ENCODE measurements at places on chromosomes 7 and 10.

- no peak for DNase-seq
Measured at GRCh38 chr10:11118686-11119085, 101.0 kb downstream of the CELF2 start.

DNA sequence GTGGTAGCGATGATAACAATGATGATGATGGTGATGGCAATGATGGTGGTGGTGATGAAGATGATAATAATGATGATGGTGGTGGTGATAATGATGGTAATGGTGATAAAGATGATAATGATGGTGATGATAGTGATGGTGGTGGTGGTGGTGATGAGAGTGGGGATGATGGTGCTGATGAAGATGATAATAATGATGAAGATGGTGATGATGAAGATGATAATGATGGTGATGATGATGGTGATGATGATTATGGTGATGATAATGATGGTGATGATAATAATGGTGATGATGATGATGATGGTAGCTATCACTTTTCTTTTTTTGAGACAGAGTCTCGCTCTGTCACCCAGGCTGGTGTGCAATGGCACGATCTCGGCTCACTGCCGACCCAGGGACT, 144.5 kb upstream of the PCBD1 start:
- no peak for DNase-seq

DNA sequence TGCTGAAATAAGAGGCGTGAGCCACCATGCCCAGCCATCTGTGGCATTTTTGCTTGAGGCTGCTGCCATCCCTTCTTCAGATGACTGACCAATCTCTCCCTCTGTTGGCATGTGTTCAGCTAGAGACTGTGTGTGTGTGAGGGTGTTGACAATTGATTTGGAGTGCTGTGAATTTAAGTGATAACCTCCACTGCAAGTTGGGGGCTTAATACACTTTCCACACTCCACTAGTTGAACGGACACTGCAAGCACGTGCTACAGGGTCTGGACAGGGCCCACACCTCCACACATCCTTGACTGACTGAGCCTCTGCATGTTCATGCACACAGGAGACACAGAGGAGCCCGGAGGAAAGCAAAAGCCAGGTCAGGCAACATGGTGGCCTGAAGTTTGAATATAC, 51.3 kb downstream of the BRAF start:
- DNase-seq, result peak; percentile 9

DNA sequence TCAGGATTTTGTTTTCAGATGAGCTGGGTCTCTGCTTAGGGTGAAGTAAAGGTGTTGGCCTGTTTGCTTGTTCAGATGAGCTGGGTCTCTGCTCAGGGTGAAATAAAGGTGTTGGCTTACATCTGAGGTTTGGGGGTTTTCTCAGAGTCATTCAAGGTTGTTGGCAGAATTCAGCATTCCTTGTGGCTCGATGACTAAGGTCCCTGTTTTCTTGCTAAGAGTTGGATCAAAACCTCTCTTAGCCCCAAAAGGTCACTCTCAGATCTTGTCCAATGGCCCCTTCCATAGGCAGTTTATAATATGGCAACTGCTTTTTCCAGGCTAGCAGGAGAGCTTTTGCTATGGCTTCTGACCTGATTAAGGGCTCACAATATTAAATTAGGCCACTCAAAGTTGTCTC, 106.6 kb downstream of the ADAM22 start:
- DNase-seq, result peak; percentile 69

DNA sequence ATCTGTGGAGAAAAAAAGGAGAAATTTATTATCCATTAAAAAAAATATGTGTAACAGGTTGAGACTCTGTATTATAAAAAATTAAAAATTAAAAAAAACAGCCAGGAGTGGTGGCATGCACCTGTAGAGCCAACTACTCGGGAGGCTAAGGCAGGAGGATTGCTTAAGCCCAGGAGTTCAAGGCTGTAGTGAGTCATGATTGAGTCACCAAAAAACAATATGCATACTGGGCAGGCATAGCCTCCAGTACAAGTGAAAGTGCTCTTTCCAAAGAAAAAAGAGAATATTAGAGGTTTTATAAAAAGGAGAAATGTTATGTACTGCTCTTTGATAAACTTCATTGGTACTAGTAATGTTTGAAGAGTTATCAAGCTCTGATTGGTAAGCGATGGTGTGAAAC, 647.1 kb upstream of the ZWINT start:
- DNase-seq, result no peak

DNA sequence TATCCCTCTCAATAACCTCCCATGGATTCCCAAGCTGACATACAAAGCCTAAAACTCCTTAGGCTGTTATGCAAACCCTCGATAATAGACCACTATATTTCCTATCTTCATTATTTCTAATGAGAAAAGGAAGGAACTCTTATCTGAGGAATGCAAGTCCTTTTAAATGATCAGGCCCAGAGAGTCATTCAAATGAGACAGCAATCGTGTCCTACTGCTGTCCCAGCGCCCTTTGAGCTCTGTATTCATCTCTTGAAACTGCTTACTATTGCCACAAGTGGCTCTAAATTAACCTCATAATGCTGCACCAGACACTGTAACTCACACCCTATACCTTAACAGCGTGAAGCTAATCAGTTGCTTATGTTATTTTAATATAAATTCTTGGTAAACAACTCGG, 182.1 kb upstream of the NAMPT start:
- no peak for DNase-seq

GRCh38 chr7:111010798-111011197, 80.1 kb upstream of the LRRN3 start:
- no peak for DNase-seq

DNA sequence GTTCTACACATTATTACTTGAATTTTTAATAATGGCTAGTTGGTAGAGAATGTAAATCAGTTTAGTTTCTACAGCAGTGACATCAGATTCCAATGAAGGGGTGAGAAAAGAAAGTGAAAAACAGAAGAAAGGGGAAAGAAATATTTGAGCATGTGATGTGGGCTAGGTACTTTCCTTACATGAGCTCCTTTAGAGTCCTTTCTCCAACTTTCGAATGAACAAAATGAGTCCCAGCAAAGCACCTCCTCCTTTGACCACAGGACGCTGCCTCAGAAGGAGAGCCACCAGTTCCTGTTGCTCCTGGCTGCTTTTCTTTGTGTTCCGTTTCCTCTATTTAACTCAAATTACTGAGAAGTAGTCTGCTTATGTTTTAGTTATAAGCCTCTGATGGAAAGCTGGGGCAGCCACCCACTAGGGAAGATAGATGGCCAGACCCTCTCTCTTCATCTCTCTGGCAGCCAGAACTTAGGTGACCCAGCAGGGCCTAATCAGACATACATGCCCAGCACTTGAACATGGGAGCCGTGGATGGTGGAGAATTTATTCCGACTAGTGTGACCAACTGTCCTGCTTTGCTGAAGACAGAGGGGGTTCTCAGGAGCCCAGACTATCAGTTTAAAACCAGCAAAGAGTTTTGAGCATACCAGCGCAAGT, 82.4 kb upstream of the NME8 start:
- DNase-seq, result no peak

DNA sequence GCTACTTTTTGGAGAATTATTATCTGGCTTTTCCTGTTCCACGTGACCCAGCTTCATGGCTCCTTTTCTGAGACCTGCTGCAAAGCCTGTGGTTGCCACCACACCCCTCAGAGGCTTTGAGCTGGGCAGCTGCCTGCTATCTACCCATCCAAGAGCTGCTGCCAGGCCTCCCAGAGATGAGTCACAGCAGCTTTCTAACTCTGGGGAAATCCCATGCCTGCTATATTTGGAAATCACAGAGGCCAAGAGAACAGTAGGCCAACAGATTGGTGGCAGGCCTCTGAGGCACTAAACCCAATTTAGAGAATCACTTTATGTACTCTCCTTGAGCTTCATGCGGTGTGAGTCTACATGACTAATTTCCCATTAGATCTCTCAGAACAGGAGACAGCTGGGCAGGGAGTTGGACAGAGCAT, 35.2 kb downstream of the SGCE start:
- DNase-seq, result peak; percentile 99

DNA sequence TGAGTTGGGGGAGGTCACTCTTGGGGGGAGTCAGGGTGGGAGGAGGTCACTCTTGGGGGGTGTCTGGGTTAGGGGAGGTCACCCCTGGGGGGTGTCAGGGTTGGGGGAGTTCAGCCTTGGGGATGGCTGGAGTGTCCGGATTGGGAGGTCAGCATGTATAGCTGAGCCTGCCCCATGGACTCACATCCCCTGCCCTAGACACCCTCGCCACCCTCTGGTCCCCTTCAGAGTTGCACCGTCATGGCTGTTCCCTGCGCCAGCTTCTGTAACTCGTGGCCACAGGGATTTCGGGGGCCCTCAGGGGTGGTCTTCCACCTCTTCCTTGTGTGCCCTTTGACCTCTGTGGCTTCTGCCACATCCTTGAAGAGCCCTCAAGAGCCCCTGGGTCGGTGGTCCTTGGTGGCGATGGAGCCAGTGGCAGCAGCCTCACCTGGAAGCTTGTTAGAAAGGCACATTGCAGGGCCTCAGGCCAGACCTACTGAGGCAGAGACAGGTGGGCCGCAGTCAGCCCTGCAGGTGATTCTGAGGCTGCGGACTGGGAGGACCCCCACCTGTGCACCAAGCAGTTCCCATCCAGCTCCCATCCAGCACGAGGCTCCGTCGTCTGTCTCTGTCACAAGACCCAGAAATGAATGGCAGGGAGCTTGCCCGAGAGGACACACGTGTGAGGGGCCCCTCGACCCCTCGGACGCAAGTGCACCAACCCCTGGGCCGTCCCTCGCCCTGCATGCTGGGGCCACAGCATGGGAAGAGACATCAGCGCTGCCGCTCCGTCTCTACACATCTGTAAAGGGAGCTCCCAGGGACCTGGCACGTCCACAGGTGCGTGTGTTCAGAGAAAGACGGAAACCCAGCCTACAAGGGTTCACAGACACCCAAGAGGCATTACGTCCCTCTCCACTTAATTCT, 44.7 kb upstream of the SUN1 start:
- DNase-seq, result no peak

GRCh38 chr7:77245015-77245755, 45.6 kb upstream of the FGL2 start:
- peak; percentile 47 for DNase-seq

GRCh38 chr7:46545790-46546189, 624.7 kb upstream of the IGFBP3 start:
- peak; percentile 95 for DNase-seq

DNA sequence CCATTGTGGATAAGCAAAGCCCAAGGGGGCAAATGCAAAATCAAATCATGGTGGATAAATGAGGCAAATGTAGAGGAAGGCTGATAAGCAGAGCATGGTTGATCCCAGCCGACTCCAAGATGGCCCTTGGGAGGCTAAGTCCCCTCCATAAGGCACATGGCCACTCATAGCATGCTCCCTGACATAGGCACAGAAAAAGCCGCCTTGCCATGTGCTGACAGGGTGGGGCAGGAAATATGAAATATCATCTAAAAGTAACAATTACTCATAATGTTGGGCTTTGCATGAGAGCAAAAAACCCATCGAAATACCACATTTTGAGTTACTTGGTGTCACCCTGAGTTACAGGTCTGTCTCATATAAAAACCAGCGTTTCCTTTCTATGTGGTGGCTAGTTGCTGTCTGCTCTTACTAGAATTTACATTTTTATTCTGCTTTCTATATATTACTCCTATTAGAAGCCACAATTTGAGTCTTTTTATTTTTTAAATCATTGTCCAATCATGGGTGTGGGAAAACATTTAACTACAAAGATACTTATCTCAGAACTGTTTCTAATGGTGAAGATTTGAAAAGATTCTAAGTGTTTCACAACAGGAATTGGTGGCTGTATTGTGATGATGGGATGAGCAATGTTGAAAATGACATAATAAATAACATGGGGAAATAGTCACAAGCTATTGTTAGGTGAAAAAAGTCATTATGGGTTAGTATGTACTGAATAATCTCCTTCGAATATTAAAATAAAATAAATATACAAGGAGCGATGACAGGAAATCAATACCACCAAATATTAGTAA, 102.7 kb downstream of the CUBN start:
- DNase-seq, result no peak

- no peak for DNase-seq
Measured at GRCh38 chr7:98687111-98687751, 70.1 kb downstream of the NPTX2 start.

DNA sequence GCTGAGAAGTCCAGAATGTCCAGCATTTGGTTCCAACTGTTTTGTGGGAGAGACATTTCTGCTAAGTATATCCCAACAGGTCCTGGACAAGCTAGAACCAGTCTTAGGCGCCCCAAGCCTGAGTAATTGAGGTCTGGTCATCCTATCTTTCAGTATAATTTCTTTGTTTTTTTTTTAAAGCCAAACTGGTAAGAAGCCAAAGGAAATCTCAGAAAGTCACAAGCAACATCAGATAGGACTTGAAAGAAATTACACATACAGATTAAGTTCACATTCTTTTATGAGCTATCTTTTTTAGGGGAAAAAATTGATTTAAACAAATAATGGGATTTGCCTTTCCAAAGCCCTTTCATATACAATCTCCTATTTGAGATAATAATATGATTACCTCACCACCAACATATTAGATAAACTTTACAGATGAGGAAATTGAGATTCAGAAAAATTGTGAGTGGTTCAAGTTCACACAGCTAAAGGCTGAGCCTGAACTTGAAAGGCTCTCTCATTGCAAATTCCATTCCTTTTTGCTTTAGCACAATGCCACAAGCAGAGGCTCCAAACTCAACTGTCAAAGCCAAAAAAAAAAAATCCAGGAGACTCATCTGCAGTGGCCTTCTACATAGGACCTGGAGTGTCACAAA, 15.0 kb downstream of the PDLIM1 start:
- DNase-seq, result no peak

GRCh38 chr7:15801041-15801440, 114.6 kb upstream of the MEOX2 start:
- peak; percentile 41 for DNase-seq

DNA sequence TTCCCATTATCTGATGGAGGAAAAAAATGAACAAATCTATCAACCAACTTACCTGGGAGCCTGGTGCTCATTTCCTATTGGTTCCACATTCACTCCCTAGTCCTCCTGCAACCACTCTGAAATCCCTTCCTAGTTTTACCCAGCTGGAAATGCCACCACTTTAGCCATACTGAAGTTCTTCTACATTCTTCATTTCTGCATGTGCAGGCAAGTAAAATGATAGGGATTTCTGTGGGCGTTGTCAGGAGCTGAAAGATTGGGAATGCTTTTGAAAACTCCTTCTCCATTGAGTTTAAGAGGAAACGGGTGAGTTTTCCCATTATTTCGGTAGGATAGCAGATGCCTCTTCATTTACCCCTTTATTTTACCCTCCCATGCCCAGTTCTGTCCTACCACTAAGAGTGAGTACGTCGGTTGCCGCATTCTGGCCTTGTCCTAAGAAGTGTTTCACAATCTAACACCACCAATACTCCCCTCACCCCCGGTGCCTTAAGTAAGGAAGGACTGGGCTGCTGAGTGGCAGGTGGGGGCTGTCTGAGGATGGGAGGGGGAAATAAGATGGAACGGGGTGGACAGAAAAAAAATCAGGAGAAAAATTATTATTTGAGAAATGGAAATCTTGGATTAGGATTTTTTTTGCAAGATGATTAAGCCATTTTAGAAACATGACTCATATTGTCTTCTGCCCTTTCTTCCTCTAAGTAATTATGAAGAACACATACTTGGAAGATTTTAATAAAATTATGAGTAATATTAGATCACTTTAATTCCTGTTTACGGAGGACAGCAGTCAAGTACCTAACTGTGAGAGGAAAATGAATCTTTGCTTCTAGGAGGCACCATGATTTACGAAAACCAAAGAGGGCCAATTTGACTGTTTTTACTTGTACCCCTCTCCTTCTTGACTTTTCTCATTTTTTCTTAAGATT, 13.2 kb upstream of the TAS2R60 start:
- no peak for DNase-seq

All from kidney tubule cell (primary cell).